Sigmoid colon (tissue), 7 donors: ENCODE measurements at places on chromosomes 12 and 14. TPM values are rescaled to one million over a fixed set of nuclear protein-coding genes. Genes with fewer than 3 reads are reported as not detected.

Gene TAS2R42
- total RNA-seq = not detected

Gene ACSS3
- 9.9 TPM for total RNA-seq

Gene RTL1
- not detected for total RNA-seq

Gene PLXNC1
- 10.2 TPM for total RNA-seq

Gene SPIC
- total RNA-seq = not detected

Gene OR4K13
- total RNA-seq = not detected

Gene WNT5B
- 8.4 TPM for total RNA-seq
